Stimulated activated CD4-positive, alpha-beta T cell treated with anti-CD3 and anti-CD28 coated beads, TNF-alpha, amount 100 ng/mL, for 48 hours (primary cell): ENCODE measurements at places on chromosomes 5 and 9.

- DNase-seq: no peak
Observed at GRCh38 chr5:60248901-60249300, 355.4 kb upstream of the PDE4D start.

DNA sequence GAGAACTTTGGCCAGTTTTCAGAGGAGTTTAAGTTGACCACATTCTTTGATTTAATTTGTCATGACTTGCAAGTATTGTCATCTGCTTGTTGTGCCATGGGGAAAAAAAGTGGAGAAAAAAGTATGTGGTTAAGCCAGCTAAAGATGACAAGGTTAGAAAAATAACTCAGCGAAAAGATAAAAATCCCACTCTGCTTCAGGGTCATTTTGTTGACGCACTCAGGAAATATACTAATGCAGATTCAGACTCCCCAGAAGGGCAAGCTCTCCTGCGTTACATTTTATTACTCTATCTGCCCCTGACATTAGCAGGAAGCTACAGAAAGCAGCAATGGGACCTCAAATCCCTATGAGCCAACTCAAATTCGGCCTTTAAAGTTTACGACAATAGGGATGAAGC, 27.6 kb upstream of the TESK1 start:
- DNase-seq: no peak

GRCh38 chr5:41363343-41363986, 146.9 kb downstream of the PLCXD3 start:
- no peak for DNase-seq

GRCh38 chr9:138076650-138077009, 199.0 kb downstream of the CACNA1B start:
- no peak for DNase-seq

DNA sequence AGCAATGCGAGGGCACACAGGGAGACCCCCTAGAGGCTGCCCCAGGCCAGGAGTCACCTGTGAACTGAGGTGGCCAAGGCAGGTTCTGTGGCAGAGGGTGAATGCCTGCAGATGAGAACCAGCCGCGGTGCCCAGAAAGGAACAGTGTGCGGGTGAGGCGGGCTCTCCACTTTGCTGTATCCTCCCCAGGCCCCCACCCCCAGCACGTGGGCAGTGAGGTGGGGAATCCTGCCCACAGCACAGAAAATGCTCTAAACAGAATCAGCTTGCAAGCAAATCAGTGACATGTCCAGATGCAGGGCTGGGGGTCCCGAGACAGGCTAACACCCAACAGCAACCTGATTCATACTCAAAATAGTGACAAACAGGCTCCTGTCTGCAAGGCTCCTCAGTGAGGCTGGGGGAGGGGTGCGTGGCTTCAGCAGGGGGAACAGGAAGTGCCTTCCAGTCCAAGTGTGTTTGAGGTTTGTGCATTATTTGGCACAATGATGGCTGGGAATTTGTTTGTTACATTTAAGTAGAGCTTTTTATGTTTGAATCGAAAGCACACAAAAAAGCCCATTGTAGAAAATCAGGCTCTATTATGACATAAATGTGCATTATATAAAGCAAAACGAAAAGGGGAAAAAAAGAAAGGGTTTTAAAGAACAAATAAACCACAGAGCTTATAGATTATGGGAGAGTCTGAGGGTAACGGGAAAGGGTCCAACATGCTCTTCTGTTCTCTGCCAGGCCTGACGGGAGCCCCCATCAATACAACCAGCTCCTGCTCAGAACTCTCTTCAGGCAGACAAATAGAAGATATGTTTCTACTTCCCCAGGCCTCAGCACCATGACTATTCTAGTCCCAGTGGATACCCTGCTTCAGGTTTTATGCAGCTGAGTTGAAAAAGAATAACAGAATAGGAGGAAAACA, 201.3 kb downstream of the HSD17B3 start:
- peak; percentile 5 for DNase-seq
